Stimulated activated CD4-positive, alpha-beta T cell treated with anti-CD3 and anti-CD28 coated beads, TNF-alpha, amount 100 ng/mL, for 1 hour (primary cell): ENCODE measurements at places on chromosomes 5 and 9.

DNA sequence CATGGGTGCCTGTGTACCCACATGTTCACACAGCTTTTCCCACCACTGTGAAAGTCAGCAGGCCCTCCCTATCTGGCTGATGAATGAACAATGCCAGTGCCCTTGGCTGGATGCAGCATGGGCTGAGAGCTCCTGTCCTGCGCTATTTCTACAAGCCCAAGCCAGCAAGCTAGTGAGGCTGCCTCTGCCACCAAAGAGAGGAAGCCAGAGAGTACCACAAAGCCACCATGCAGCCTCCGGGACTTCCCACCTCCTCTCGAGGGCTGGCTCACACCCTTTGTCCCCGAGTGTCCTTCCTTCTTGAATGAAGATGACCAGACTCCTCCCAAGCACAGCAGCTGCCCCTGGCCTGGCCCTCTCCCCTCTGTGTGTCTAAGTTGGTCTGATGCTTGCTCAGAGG is 76.5 kb downstream of the SH3PXD2B start:
- DNase-seq = no peak

- DNase-seq = no peak
These were observed 32.3 kb upstream of the PTGS1 start for GRCh38 chr9:122338536-122338935.

- no peak for DNase-seq
These were observed 32.8 kb upstream of the GALNT10 start for GRCh38 chr5:154157483-154158378.

GRCh38 chr9:10251490-10251889 is 361.3 kb downstream of the PTPRD start:
- DNase-seq = no peak

DNA sequence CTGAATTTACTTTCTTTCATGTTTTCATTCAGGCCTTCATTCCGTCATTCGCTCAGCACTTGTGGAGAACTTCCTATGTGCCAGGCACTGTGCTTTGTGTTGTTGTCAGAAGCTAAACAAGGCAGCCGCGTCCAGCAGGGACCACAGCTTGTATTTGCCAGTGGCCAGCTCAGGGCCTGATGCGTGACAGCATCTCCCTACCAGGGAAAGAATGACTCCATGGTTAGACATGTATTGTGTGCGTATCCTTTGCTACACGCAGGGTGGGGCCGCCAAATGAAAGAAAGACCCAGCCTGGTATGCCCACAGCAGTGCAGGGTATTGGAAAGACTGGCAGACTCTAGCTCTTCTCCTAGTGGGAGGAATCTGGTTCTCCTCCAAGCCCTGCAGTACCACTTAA is 4.7 kb upstream of the COL27A1 start:
- no peak for DNase-seq

DNA sequence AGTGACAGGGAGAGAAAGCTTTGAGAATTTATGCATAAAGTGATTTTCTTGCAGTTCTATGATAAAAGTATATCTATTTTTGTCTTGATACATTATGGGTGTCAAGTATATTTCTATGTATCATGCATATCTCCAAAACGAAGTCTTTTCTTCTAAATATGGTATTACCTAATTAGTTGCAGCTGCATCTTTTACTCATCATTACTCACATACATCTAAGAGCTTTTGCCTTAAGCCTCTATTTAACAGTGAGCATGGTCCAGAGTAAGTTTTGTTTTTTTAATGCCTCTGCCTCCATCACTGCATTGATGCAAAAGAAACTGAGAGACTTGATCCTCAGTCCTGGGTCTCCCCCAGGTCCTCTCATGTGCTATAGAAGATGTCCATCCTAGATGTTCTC is 40.0 kb upstream of the SMC5 start:
- no peak for DNase-seq

- no peak for DNase-seq
These were observed 3.2 kb upstream of the PJA2 start for GRCh38 chr5:109412981-109413402.

- no peak for DNase-seq
These were observed 203.4 kb downstream of the MCTP1 start for GRCh38 chr5:95081500-95081960.

- no peak for DNase-seq
These were observed 63.3 kb upstream of the RUSC2 start for GRCh38 chr9:35426627-35427026.

DNA sequence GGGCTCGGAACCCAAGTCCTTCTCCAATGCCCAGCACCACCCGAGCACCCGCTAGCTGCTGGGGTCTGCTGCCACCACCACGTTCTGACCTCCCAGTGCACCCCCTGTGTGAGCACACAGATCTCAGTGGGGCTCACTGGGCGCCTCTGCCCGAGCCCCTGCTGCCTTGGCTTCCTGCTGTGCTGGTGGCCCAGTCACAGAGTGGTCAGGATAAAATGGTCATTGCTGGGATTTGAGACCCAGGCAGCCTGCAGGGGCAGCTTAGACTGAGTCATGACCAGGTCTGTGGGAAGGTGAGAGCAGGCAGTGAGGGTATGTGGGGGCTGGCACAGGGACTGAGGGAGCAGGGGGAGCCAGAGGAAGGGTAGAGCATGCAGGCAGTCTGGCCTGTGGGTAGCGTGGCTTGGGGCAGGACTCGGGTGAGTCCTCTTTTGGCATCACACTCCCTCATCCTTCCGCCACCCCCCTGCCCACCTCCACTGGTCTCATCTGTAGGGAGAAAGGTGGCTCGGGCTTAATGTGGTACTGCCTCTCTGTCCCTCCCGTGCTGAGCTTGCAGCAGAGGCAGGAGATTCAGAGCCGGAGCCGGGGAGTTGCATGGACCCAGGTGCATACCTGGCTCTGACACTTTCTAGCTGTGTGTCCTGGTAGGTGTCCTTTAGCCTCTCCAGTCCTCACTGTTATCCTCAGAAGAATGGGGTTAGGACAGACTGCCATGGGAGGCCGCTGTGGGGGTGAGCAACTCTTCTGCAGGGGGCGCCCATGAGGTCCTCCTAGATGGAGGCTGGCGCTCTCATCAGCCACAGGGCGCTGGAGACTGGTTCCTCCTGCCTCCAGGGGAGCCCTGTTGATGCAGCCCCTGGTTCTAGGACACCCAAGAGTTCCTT is 32.1 kb downstream of the USP20 start:
- DNase-seq = no peak

- no peak for DNase-seq
These were observed 60.2 kb downstream of the COMMD10 start for GRCh38 chr5:116144991-116145390.

- no peak for DNase-seq
These were observed 52.1 kb upstream of the NFIB start for GRCh38 chr9:14366076-14366475.
